ENCODE measurements at places on chromosomes 2 and 18.

DNA sequence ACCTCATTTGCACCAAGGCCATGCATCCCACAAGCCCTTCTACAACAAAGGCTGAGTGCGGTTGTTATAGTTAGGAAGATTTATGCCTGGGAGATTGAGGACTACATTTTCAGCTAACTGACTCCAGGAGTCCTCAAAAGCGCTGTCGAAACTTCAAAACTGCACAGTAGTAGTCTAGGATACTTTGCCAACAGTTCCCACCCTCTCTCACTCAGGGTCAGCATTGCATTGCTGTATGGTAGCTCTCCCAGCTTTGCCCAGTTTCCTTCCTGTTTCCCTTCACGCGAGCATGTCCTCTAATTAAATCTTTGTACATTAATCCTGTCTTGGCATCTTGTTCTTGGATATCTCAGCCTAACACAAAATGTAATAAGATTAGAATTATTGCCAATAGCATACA is 420.6 kb upstream of the UBE2E3 start:
- DNase-seq: no peak

DNA sequence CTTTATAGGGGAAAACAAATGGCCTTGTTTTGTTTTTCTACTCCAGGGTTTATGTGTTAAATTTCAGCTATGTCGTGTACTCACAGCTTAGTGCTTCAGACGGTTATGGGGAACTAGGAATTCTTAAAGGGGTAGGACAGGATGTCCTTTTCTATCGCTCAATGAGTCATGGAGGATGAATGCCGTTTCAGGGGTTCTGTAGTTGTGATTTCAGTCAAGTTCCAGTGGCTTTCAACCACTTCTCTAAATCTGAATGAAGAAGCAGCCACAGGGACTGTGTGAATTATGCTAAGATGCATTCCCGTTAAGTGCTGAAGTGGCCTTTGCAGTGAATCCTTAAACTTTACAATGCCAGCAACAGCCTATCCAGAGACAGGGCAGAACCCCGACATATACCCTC is 1231.7 kb upstream of the ZEB2 start:
- DNase-seq: peak; percentile 2

DNA sequence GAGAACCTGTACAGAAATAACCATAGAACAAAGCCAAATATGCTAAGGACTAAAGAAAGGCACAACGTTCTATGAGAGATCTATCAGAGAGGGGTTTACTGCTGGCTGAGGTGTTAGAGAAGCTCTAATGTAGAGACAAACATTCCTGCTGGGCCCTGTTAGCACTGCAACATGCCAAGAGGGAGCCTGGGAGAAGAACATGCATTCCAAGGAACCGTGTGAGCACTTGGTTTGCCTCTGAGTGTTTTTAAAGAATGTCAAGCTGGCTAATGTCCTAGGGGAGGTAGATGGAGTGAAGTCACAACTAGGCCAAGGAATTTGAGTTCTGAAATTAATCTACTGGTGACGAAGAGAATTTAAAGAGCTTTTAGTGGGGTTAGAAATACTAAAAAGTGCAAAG is 384.3 kb upstream of the LYPD1 start:
- DNase-seq: no peak

GRCh38 chr18:55641486-55641885 is 53.5 kb upstream of the TCF4 start:
- DNase-seq: no peak

GRCh38 chr2:238159661-238160205 is 963 bp downstream of the ERFE start:
- no peak for DNase-seq

GRCh38 chr2:78145997-78146722 is 624.0 kb upstream of the LRRTM4 start:
- no peak for DNase-seq

DNA sequence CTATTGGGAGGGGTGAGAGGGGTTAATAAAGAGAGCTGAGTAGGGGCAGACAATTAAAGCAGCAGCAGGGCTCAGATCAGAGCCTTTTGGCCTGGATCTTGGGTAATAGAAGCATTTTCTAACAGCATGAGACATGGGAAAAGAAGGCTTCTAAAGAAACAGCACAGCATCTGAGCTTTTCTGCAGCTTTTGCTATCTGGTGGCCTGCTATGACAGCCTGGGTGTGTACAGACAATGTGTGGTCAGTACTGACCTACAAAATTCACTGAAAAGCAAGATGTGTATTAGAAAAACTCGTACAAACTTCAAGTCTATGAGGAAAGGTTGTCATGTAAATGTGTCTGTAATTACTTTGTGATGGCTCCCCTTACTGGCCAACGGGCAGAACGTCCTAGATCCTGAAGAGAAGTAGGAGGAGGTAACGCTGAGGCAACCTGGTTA is 95.6 kb downstream of the GALNT3 start:
- DNase-seq: no peak

DNA sequence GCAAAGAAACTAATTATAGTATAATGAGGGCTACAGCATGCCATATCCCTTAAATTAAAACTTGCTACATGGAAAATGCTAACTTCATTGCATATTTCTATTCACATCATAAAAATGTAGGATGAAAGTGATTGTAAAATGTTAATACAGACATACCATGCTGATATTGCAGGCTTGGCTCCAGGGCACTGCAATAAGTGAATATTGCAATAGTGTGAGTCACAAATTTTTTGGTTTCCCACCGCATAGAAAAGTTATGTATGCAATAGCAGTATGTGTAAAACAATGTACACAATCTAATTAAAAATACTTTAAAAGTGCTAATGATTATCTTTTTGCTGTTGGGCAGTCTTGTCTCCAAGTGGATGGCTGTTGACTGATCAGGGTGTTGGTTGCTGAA is 162.1 kb downstream of the CD8B2 start:
- no peak for DNase-seq

GRCh38 chr2:218963601-218964000 is 4.1 kb downstream of the CDK5R2 start:
- no peak for DNase-seq

DNA sequence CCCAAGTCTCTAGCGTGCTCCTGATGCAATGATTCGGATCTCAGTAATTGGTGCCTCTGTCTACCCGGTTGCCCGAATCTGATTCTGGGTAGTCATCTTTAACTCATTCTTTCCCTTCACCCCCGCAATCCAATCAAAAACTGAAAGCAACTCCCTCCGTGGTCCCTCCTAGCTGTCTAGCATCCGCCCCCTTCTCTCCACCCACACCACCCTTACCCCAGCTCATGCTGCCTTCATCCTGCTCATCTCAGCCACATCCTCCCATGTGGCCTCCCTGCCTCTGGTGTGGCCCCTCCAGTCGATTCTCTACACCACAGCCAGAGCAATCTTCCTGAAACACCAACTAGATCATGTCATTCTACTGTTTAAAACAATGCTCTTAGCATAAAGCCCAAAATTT is 62.3 kb downstream of the TTC32 start:
- DNase-seq: no peak

DNA sequence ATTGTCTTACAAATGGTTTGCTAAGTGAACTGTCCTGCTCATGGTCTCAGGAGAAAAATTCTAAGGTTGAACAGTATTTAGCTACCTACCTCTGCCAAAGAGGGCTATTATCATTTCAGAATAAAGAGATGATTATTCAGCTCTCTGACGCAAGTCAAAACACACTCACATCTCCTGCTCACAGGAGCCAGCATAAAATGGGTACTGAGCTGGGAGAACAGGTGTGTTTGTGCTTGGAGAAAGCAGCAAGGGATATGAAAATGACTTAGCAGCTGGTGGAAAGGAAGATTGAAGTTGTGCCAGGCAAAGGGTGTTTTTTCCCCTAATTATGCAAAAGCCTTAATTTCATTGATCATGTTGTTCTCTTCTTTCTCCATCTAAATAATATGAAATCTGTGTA is 47.3 kb upstream of the TANK start:
- DNase-seq: no peak

DNA sequence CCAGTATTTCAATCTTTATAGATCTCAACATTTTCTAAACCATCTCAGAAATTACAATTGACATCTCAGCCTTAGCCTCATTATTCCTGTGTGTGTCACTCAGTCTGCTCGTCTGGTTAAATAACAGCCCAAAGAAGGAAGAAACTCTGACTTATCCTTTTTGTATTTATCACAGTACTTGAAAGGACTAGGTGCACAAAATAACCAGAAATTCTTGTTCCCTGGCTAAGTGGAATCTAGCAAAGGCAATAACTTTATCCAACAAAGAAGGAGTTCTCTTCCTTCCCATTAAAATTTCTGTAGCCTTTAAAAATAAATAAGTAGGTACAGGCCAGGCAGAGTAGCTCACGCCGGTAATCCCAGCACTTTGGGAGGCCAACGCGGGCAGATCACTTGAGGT is 139.9 kb upstream of the PID1 start:
- DNase-seq: no peak

DNA sequence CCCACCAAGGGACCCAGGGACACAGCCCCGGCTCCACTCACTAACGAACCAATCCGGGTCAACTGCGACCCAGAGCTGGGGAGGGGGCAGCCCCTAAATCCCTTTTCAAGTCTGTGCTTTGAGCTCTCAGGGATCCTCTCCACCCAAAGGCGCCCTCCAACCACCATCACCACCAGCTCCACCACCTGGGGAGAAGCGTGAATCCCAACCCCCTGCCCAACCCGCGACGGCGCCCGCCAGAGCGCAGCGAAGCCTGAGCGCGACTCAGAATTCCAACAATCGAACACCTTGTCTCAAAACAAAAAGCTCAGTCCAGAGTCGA is 497 bp downstream of the DSC3 start:
- no peak for DNase-seq

DNA sequence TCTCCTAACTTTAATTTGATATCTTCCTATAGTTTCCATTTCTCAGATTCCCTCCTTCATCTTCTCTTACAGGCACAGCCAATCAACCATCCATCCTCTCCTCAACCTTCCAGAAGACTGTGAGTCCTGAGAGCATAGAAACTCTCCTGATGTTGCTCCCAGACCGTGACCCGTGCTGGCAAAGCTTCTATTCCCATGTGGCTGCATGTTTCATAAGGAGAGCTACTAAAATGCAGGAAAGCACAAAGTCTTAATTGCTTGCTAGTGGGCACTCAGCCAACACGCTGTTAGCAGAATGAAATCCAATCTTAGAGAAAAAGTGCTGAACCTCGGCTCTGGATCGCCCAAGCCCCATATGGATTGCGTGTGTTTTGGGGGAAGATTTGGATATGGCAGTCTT is 1244.7 kb upstream of the ZEB2 start:
- no peak for DNase-seq

DNA sequence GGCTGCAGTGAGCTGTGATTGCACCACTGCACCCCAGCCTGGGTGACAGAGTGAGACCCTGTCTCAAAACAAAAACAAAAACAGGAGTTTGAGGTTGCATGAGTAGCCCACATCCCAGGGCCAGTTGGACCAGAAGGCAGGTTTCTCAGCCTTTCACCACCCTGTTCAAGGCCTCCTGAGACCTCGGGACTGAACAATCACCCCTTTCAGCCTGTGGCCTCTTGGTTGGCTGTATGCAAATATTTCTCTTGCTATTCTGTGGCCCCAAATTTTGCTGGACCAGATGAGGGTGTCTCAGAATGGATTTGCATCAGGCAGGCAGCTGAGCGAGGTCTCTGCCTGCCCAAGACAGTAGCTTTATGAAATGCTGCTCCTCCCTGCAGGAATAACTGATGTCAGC is 56.9 kb downstream of the DPYSL5 start:
- no peak for DNase-seq

DNA sequence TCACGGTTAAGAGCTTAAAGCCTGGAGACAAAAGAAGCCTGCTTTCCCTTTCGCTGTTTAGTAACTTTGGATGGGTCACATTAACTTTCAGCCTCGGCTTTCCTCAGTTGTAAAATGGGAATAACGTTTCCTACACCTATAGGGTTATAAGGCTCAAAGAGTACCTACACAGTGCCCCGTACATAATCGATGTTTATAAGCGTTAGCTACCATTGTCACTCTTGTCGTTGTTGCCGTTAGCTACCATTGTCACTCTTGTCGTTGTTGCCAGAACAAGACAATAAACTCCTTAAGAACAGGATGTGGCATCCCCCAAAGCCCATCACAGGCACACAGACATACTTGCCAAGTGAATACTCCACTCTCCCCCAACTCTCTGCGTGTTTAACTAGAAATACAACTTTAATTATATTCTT is 901 bp upstream of the MFSD6 start:
- no peak for DNase-seq

DNA sequence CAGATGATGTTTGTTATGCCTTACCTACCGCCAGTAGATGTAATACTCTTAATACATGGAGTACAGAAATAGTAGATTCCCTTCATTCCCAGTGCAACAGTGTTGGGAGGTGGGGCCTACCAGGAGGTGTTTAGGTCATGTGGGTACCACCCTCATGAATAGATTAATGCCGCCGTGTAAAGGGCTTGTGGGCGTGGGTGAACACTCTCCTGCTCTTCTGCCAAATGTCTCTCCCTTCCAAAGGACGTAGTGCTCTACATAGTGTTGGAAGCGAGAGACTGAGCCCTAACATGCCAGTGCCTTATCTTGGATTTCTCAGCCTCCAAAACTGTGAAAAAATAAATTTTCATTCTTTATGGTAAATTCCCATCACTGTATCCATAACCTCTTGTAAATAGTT is 30.1 kb downstream of the PLEKHA3 start:
- DNase-seq: no peak

DNA sequence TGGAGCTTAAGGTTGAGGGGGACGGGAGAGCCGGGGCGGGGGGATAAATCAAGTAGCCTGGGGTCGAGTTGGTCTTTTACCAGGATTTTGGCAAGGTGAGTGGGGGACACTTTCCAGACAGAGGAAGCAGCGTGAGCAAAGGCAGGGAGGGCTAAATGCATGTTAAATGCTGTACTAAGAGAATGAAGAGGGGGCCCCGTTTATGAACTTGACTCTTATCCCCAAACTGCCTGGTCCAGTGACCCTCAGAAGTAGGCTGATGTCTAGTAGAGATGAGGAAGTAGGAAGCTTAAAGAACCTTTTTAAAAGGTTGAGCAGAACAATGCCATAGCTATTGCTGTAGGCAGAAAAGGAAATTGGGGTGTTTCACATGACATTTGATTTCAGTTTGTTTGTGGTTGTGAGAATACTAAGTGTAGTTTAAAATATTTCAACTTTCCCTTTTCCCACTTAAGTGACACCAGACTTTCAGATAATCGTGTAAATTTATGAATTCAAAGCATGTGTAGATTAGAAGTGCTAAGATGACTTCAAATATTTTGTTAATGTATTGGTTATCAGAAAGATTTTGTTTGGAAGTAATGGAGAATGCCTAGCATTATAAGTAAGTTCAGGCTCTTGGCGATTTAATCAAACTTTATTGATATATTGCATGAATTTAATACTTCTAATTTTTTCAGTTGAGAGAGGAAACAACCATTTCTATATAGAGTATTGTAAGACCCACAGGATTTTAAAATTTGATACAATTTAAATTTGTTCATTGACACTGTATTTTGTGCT is 1.8 kb downstream of the REL start:
- no peak for DNase-seq

GRCh38 chr2:144679942-144680341 is 160.0 kb upstream of the ZEB2 start:
- DNase-seq: no peak

GRCh38 chr2:15189216-15189615 is 371.9 kb downstream of the NBAS start:
- no peak for DNase-seq
